Tibial artery (tissue), 4 donors: ENCODE measurements at places on chromosomes 16 and 17.

DNA sequence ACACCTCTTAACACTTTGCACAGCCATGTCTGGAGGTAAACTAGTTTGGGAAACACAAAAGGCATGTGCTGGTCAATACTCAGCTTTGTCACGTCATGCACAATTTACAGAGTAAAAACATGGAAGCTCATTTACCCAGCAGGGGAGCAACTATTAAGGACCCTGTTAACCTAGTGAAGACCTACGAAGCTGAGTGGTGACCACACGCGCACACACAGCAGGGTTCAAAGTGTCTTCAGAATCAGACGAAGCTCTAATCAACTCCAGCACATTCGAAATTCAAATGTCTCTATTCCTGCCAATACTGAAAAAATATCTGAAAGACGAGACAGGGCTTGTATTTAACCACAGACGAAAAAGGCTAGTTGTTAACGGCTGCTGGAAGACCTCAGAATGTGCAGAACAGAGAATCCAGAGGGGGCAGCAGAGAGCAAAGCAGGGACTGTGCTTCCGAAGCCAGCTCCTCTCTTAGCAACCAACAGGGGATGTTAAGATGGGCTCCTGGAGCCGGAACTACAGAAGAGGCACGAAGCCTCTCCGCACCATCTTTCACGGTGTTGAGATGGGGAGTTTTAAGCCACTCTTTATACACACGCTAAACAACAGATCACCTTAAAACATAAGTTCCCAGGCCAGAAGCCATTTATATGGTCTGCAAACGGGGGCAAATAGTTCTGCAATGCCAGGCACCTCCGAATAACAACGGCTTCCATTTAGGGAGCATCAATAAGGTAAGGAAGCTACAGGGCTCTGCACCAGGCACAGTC, 45.7 kb downstream of the CMTM4 start:
- DNase-seq: peak; percentile 79

DNA sequence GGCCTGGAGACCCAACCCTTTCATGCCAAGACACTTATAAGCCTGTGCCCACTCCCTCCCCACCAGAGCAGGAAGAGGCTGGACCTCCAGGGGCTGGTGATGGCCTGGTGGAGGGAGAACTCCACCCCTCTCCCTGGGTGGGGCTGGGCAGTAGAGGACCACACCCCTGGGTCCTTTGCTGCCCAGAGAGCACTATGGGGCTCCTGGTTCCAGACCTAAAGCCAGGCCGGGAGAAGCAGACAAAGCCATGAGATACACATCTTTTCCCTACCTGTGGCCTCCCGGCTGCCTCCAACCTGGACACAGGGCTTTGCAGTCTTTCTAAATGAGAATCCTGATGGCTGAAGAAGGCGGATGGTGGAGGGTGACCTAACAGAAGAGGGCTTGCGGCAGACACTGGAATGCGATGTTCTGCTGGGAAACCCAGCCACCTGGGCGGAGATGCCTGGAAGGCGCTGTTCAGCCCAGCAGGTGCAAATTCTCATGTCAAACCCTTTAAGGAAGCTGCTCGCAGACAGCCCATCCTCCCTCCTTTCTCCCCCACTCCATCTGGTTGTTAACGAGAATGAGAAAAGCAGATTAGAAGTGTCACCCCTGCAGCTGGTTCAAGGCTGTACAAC, 43.9 kb upstream of the KIFC3 start:
- no peak for DNase-seq

GRCh38 chr17:61456061-61456681, 3.9 kb downstream of the TBX4 start:
- no peak for DNase-seq

GRCh38 chr17:57615836-57616757, 129.0 kb downstream of the CCDC182 start:
- no peak for DNase-seq

- DNase-seq: no peak
Measured at GRCh38 chr17:78242024-78242742, 10.8 kb downstream of the TMEM235 start.

DNA sequence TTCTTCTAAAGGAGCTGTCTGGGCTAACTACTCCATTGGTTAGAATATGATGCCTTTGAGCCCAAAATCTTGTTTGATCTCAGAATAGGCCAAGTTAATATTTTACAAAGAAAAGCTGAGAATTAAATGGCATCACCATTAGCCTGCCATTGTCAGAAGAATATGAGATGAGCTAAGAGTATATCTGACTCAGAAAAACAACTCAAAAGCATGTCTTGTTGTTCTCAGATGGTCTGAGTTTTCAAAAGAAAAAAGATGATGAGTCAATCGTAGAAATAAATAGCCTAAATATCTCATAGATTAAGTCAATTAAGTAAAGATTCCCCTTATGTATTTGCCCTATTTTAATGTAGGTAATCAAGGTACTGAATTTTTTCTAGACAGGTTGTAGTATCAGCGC, 197.1 kb upstream of the TBX2 start:
- no peak for DNase-seq

DNA sequence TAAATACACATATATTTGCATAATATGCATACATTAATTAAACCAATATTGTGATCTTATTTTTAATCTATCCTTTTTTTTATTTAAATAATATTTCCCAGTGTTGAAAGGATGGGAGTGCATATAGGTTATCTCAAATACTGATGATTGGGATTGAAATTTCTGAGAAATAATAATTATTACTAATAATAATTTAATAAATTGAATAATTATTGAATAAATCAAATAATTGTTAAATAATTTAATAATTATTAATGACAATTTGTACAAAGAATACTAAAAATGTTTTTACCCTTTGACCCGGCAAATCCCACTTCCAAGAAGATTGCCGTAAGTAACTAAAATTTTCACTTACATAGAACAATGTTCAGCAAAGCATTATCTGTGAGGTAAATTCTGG, 148.9 kb downstream of the ZNF18 start:
- no peak for DNase-seq

DNA sequence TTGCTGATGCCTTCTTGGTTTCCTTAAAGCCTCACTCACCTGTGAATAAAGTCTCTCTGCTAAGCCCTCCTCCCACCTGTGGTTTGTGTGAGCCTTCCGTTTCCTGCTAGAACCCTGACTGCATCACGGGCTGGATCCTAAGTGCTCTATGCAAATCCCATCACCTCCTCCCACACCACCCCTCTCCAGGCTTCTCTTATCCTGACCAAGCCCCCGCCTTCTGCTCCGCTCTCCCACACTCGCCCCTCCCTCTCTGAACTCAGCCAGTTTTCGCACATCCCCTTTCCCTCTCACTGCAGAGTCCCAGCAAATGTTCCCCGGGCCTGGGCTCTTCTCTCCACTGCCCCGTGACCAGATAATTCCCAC, 51.8 kb downstream of the PIMREG start:
- DNase-seq: peak; percentile 23

DNA sequence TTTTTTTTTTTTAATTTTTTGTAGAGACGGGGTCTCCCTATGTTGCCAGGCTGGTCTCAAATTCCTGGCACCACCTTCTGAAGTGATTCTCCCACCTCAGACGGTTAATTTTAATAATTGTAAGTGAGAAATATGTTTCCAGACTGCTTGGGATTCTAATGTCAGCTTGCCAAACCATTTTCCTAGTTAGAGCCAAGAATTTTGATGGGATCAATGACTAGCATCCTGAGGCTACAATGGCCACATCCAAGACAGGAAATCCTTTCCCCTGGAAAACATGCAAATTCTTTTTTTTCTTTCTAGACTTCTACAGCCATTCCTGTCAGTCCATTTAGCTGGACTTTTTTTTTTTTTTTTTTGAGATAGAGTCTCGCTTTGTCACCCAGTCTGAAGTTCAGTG, 32.6 kb downstream of the IGF2BP1 start:
- no peak for DNase-seq

GRCh38 chr17:29615048-29615385, 7.7 kb downstream of the CORO6 start:
- no peak for DNase-seq

DNA sequence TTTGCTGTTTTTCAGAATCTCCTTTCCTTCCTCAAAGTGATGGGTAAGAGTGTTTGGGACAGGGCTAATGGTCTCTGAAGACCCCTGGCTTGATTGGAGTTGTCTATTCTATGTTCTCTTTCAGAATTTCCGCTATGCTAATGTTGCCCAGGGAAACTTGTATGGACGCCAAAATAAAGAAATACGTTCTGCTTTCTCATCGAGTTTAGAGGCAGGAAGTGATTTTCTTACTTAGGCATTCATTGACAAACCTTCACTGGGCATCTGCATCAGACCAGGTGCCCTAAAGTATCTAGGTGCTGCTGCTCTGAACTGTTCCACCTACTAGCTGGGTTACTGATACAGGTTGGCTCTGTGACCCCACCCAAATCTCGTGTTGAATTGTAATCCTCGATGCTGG, 787.9 kb upstream of the EEF2KMT start:
- no peak for DNase-seq

DNA sequence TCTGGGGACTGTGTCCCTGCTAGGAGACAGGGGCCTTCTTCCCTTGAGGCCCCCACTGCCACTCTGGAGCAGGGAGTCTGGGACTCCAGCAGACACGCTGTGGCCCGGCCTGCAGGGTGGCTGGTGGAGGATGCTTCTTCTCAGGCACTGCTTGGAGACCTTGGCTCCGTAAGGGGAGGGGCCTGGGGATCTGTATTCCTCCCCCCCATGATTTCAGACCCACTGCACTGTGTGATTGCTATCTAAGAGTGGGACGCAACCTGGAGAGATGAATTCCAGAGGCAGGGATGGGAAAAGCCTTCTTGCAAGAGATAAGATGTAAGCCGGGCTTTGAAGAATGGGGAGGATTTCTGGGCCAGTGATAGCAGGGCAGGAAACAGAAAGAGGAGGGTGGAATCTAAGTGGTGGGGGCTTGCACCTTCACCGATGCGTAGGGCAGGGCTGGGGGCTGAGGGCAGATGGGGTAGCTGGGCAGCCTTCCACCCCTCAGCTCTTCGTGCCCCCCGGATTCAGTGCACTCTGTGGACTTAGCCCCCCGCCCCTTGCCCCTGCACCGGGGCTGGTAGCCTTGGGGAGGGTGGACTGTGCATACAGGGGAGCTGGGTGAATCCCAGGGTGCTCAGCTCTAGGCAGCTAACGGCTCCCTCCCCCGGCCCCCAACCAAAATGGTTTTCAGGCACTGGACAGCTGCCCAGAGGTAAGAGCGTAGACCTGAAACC, 5.2 kb upstream of the GSE1 start:
- no peak for DNase-seq

- DNase-seq: peak; percentile 79
Measured at GRCh38 chr16:57984443-57985203, 13.7 kb upstream of the CNGB1 start.

DNA sequence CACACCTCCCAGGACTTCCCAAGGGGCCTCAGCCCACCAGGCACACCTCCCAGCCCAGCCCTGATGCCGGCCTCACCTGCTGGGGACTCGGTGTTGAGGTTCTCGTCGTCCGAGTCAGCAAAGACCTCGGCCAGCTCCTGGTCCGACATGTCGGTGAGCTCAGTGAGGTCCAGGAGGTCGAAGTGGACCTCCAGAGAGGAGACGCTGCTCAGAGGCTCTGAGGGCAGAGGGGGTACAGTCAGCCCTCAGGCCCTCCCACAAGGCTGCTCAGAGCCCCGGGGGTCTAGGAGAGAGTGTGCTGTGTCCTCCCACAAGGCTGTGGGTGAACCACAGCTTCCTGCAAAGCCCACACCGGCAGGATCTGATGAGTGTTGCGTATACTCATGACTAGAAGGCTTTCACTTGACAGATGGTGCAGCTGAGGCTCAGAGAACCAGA, 10.5 kb downstream of the DBNDD1 start:
- no peak for DNase-seq

GRCh38 chr17:57152967-57153528, 68.0 kb downstream of the AKAP1 start:
- no peak for DNase-seq

DNA sequence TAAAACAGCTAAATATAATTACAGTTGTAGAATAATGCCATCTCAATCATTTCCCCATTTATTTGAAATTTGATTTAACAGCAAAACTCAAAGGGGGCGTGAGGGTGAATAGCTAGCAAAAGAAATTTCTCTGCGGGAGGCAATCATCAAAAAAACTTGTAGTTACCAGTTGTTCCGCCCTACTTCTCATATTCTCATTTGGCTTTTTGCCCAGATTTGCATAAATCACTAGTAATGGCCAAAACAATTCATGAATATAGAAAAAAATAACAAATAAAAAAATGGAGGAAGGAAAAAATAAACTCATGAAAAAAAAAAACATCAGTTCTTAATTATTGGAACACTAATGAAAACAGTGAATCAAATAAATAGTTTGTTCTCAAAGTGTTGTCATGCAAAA, 722.6 kb upstream of the KIF2B start:
- DNase-seq: no peak

DNA sequence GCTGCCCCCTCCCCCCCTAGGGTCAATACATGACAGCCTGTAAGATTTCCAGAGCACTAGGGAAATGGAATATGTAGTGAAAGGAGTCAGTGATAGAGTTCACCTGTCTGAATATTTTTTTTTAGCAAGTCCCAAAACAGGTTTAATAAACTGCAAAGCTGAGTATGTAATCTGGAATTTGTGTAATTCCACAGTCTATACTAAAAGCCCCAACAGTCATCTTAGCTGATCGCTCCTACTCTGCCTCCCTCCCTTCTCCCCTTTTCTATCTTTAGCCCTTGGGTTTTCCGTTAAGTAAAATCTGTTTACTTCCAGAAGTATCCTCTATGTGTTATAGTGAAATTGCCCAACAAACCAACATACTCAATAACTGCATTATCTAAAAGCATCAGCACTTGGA, 3.5 kb downstream of the CDH13 start:
- DNase-seq: no peak

GRCh38 chr17:58755577-58756245, at the start of gene PPM1E:
Gene PPM1E, plus strand, starts transcription at chr17:58755854.
- DNase-seq: no peak

GRCh38 chr16:76474048-76474447, 196.8 kb downstream of the CNTNAP4 start:
- no peak for DNase-seq

DNA sequence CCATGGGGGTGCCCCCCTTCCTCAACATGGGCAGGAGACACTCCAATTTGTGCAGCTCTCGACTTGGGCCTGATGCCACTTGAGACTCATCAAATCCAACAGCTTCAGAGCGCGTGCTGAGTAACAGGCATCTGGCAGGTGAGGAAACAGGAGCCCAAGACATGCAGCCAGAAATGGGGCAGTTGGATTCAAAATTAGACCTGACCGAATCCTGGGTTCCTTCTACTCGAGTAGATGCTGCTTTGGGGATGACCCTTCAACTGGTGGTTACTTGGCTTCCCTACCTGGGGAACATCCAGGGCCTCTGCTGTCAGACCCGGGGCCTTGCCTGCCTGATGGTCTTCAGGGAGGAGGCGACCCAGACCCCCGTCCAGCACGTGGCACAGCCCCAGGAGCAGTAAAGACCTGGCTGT, 488 bp upstream of the NTN3 start:
- no peak for DNase-seq

GRCh38 chr17:40459636-40460603, 16.7 kb downstream of the IGFBP4 start:
- DNase-seq: no peak
